ENCODE measurements at places on chromosomes 4 and X. TPM values are rescaled to one million over a fixed set of nuclear protein-coding genes. Genes with fewer than 3 reads are reported as not detected.

PLAC8 gene
- 2.9 TPM for polyA plus RNA-seq

TLR1 gene
- 4.3 TPM for polyA plus RNA-seq

DNA sequence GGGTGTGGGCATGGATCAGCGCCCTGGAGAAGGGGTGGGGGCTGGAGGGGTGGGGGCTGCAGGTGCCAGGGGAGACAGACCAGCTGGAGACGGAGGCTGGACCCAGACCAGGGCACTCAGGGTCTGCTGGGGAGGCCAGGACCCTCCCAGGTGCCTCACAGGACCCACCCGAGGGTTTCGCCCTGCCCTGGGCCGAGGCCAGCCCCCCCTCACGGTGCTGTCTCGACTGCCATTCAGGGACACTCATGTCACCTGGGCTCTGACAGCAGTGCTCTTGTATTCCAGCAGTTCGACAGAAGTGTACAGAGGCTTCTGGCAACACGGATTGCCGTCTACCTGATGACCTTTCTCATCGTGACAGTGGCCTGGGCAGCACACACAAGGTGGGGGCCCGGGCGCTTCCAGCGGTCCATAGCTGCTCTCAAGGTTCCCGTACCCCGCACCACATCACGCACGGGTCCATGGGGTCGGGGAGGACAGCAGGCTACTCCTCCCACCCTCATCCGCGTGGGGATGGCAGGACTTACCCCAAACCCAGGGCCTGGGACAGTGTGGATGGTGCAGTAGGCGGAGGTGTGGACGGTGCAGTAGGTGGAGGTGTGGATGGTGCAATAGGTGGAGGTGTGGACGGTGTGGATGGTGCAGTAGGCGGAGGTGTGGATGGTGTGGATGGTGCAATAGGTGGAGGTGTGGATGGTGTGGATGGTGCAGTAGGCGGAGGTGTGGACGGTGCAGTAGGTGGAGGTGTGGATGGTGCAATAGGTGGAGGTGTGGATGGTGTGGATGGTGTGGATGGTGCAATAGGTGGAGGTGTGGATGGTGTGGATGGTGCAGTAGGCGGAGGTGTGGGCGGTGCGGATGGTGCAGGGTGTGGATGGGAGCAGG, 18.1 kb downstream of the TMEM175 start:
- no peak for DNase-seq

GRCh38 chr4:113951263-113951662, 28.2 kb downstream of the ARSJ start:
- no peak for DNase-seq

LRCH2 gene
- 15.3 TPM for polyA plus RNA-seq

DNA sequence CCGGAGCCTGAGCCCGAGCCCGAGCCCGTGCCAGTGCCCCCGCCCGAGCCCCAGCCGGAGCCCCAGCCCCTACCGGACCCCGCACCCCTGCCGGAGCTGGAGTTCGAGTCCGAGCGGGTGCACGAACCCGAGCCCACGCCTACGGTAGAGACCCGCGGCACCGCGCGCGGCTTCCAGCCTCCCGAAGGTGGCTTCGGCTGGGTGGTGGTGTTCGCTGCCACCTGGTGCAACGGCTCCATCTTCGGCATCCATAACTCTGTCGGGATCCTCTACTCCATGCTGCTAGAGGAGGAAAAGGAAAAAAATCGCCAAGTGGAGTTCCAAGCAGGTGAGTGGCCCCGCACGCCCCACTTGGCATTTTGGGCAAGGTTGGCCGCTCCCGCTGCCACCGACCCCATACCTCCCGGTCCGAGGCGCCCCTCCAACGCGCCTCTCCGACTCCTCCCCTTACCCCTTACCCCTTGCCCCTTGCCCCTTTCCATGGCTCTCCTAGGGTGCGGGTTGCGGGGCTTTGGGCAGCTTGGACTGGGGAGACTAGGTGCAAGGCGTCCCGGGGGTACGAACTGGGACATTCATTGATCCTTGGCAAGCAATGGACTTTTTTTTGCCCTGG, 553 bp downstream of the SLC16A2 start:
- no peak for DNase-seq

FAM199X gene
- 45.8 TPM for polyA plus RNA-seq

GRCh38 chr4:129526812-129527211, 430.9 kb downstream of the C4orf33 start:
- no peak for DNase-seq

- DNase-seq, result no peak
Measured at GRCh38 chr4:147017081-147017480, 71.4 kb upstream of the TTC29 start.

GRCh38 chr4:45910511-45910910, 213.3 kb downstream of the GABRG1 start:
- no peak for DNase-seq

DNA sequence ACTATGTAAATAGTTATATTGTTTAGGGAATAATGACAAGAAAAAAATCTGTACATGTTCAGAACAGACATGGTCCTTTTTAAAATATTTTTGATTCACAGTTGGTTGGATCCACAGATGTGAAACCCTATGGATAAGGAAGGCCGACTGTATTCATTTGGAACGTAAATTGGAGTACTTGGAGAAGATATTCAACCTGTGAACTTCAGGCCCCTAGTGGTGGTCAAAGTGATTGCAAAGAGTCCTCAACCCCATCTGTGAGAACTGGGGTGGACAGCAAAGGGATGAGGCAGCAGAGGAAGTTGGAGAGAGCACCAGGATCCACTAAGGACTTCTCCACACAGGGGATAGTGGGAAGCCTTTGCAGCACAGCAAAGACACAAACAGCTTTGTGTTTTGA, 6.2 kb upstream of the CXCL13 start:
- no peak for DNase-seq

RRH gene
- 1.4 TPM for polyA plus RNA-seq

NWD2 gene
- 0.23 TPM for polyA plus RNA-seq

CXorf51A gene
- not detected for polyA plus RNA-seq

DNA sequence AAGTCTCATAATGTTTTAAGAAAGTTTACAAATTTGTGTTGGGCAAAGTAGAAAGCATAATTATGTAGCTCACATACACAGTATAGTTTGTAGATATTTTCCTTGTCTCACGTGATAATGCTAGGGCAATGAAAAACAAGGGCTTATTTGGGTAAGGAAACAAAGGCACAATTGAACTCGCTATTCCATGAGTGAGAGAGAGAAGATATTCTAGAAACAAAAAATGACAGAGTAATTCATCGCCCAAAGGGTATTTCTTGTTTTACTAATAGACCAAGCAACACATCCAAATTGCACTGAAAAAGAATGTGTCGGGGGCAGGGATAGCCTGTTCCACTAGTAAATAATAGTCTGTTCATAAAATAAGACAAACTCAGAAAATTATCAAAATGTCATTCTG, 3.6 kb upstream of the ASB11 start:
- no peak for DNase-seq

ELOVL6 gene
- polyA plus RNA-seq, result 38.2 TPM

DNA sequence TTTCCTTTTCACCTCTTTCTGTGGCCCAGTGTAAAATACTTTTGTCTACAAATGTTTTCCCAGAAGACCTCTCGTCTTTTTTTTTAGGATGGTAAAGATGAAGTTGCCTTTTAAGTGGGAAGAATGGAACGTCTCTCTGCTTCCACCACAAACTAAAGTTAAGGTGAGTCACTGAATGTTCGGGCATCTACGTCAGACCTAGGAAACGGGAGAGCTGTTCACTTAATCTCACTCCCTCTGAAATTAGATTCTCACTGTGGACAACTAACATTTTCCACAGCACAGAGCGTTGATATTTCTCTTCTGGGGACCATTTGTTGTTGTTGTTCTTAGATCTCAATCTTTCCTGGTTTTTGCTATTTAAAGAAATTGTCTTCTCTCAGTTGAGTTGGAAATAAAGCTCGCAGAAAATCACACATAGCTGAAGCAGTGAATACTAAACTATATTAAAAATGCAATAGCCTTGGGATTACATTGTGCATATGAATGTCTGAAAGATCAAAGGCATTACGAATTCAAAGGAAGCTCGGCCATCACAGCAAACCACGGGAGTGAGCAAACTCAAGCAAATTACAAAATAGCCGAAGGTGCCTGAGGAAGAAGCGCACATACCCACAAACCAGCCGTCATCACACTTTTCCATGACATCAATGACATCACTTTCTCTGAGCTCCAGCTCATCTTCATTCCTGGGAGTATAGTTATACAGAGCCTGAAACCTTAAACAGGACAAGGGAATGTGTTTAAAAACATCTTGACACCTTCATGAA, 53.9 kb upstream of the PDLIM3 start:
- DNase-seq, result no peak

DNA sequence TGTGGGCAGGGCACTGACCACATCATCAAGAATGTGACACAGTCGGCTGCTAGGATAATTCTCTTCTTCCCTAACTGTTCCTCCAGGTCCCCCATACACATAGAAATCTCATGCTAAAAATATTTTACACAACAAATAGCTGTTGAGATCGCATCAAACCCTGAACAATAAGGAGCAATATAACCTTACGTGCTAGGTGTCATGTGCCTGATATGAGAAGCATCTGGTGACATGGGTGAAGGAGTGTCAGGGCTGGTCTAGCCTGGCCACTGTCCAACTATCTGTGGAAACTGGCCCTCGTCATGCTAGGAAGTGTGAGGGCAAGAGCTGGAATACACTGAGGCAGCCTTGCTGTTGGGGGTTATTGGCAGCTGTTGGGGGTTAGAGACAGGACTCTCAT, 167.3 kb upstream of the PGRMC2 start:
- DNase-seq, result no peak

DNA sequence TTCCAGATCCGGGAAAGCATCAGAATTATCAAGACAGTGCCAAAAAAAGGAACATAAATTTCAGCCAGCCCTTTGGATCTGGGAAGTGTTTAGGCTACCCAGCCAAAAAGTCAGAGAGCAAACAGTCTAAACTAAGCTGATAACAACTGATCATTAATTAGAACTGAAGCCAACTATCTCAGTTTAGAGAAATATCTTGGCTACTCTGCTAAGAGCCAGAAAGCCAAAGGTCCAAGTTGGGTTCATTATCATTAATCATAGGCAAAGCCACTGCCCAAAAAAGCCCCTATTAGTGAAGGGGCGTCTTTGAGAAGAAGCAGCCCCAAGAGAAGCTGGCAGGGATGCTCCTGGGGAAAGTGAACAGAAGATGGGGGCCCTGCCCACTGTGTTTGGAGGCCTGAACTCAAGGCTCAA, 37.0 kb upstream of the SHISA3 start:
- no peak for DNase-seq

DNA sequence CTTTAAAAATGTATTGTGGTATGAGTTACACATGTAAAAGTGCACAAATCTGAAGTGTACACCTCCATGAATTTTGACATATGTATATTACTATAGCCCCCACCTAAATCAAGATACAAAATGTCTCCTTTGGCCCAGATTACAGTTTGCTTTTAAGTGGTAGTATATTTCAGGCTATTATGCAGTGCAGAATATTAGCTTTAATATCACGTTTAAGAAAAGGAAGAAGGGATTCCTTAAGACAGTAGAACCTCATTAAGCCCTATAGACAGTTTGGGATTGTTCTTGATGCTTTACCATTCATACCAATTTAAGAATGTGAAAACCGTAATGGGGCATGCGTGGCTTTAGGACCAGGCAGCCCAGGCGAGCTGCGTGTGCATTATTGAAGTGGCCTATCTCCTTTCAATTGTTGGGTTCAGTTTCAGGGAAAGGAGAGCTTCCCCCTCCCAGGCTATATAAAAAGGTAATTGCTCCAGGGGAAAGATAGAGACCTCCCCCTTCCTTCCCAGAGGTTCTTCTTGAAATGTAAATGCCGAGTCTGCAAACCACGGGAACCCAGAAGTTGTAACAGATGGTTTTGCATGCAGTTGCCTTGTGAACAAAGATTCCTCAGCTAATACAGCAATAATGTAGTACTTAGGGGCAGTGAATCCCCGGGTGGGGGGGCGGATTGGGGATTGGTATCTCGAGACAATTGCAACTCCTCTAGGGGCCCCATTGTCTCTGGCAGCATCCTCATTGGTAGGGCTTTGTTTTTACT, 106.1 kb downstream of the UCHL1 start:
- DNase-seq, result no peak

DNA sequence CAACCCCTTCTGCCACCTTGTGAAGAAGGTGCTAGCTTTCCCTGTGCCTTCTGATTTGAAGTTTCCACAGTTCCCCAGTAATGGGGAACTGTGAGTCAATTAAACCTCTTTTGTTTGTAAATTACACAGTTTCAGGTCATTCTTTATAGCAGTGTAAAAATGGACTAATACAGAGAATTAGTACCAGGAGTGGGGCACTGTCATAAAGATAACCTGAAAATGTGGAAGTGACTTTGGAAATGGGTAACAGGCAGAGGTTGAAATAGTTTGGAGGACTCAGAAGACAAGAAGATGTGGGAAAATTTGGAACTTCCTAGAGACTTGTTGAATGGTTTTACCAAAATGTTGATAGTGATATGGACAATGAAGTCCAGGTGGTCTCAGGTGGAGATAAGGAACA, 131.0 kb upstream of the HAND2 start:
- DNase-seq, result no peak

GRCh38 chr4:86092684-86093083, 267.2 kb downstream of the MAPK10 start:
- DNase-seq, result no peak
